ENCODE measurements at places on chromosomes 2 and 18. TPM values are rescaled to one million over a fixed set of nuclear protein-coding genes. Genes with fewer than 3 reads are reported as not detected.

GRCh38 chr2:61368687-61369665, 101.9 kb downstream of the USP34 start:
- DNase-seq: peak; percentile 24

- no peak for DNase-seq
Observed at GRCh38 chr2:122182616-122183355, 427.3 kb downstream of the TSN start.

DNA sequence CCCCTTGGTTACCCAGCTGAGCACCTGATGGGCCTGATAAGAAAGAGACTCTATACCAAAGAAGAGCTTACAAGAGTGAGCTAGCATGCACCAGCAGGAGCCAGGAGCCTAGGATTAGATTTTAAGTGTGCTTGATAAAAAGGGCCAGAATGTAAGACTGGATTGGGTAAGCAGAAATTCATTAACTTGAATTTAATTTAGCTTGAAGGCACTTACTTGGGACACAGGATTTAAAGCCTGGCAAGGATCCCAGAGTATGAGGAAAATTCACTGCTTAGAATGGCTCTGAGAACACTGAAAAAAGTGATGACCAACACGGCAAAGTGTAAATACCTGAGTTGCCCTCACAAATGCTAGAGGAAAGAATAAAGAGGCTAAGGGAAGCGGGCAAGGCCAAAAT, 91.3 kb upstream of the RBBP8 start:
- DNase-seq: no peak

- no peak for DNase-seq
Observed at GRCh38 chr2:43473767-43474166, 122.1 kb downstream of the THADA start.

DNA sequence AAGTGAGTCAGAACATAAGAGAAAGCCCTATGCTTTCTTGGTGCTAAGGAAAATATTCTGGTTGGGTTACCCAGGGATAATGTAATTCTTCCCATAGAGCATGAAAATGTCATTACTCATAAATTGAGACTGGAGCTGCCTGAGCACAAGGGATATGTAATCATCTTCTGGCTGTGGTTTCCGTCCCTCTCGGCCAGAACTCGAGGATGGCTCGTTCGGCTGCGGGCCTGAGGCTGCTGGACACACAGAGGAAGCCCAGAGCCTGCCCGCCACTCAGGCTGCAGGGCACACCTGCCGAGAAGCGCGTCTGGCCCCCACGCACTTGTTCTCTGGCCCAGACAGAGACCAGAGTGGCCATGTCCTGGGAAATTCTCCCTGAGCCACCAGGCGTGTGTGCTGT, 104.9 kb downstream of the ASAP2 start:
- DNase-seq: no peak

DNA sequence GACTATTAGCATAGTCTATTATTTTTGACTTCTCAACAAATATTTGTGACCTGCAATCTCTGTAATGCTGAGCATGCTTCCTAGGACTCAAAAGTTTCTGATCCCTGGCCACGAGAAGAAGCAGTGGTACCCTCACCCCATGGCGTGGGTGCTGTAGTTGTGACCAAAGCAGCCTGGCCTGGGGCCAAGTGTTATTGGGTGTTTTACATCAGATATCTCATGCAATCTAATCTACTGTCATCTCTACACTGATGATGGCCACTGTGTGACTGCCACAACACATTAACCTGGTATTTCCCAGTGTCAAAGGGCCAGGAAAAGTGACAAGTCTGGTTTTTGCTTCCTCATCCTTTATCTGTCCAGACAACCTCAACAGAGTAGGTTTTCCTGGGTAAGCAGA, 80.8 kb upstream of the WIPF1 start:
- DNase-seq: no peak

GRCh38 chr2:128501006-128501690, 182.5 kb upstream of the HS6ST1 start:
- DNase-seq: no peak

GRCh38 chr2:126891681-126892500, 6.8 kb upstream of the TEX51 start:
- DNase-seq: no peak

- DNase-seq: no peak
Observed at GRCh38 chr2:151716721-151717120, 17.6 kb downstream of the NEB start.

Gene ABCG5
- polyA plus RNA-seq: not detected

Gene ATOH8
- not detected for polyA plus RNA-seq

Gene TUBA3E
- not detected for polyA plus RNA-seq

Gene RGPD4
- not detected for polyA plus RNA-seq

Gene TLX2
- not detected for polyA plus RNA-seq

All from CD8-positive, alpha-beta memory T cell (primary cell).